ENCODE measurements at places on chromosomes 2 and 18. TPM values are rescaled to one million over a fixed set of nuclear protein-coding genes. Genes with fewer than 3 reads are reported as not detected.
A peak's percentile ranks its signal among the peaks of the same experiment; 100 is the strongest.

DNA sequence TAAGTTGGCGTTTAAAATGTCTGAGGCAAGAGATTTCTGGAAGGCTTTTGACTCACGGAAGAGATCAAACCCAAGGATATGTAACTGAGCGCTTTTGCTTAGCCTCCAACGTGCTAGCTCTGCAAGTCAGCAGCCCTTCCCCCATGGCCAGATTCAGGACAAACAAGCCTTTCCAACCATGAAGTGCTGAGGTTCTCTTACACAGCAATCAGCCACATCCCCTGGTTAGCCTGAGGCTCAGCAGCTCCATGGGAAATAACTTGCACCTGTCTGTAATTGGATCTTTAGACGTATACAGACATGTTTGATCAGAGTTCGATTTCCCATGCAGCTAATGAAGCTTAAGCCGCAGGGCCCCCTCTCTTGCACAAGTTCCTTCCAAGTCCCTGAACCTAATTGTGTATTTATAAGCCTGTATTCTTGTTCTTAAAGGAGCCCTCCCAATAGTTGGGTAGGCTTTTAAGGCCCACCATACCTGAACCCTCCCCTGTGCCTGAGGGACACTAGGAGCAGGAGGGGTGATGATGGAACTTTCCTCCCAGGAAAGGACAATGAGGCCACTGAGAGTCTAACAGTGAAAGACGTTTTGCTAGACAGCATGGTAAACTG lies 2.1 kb upstream of the TMEM131 start:
- DNase-seq: no peak

DNA sequence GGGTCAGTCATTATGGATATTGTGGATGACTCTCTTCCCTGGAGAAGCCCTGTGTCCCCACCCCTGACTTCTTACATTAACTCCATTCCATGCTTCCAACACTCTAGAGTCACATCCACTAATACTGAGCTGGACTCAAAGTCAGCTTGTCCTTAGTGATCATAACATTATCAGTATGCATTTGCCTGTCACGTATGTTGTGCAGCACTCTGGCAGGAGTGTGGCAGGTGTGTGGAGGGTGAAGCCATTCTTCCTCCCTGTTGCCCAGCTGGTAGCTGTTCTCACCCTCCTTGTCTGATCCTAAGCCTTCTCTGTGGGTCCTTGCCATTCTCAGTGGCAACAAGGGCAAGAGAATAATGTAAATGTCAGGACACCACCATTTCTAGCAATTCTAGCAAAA lies 334.1 kb upstream of the RAB6C start:
- DNase-seq: no peak

The POLR1A gene
- 23.8 TPM for total RNA-seq

The PKDCC gene
- total RNA-seq: 83.9 TPM

DNA sequence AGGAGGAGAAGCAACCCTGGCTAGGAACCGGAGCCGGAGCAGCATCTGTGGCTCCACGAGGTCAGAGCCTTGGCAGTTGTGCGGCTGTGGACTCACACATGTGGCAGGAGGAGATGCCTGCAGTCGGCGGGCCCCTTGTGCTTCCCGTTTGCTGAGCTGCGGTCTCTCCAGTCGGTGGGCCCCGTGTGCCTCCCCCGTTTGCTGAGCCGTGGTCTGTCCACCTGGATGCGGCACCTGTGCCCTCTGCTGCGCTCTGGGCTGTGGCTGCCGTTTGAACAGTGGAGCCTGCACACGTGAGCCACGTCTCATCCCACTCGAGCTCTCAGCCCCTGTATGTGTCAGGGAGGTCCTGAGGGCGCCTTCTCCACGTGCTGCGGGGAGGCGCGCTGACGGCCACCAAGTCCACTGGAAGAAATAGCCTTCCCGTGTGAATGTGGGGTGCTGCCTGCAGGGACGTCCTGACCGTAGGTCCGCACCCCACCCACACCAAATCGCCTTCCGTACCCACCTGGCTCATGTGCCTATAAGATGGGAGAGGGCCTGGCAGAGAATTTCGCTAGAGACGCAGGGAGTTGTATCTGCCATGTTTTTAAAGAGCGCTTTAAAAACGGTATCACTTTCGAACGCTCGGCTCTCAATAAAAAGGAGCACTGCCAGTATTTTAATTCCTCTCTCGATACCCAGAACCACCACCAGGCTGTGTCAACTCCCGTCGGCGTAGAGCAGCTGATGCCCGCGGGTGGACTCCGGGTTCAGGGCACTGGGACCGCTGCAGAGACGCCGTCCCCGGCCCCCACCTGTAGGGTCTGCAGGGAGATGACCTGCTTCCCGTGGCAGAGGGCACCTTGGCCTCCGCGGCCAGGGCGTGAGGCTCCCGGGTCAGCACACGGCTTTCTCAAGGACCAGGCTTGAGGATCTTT lies 117.0 kb downstream of the NFATC1 start:
- no peak for DNase-seq

DNA sequence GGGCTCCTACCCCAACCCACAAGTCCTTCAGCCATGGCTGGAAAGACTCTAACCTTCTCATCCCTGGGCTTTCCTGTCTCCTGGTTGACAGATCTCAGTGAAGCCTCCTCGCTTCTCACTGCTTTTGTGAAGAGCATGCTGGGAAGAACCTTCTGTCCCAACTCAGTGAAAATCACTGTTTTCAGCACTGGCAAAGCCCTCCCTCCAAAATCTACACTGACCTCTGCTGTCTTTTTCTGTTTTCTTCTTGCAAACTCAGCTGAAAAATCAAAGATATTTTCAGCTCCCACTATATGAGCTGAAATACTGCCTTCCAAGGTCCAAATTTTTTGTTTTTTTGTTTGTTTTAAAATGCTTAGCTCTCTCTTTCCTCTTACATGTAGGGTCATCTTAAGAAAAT lies 266.3 kb upstream of the AGAP1 start:
- DNase-seq: no peak

DNA sequence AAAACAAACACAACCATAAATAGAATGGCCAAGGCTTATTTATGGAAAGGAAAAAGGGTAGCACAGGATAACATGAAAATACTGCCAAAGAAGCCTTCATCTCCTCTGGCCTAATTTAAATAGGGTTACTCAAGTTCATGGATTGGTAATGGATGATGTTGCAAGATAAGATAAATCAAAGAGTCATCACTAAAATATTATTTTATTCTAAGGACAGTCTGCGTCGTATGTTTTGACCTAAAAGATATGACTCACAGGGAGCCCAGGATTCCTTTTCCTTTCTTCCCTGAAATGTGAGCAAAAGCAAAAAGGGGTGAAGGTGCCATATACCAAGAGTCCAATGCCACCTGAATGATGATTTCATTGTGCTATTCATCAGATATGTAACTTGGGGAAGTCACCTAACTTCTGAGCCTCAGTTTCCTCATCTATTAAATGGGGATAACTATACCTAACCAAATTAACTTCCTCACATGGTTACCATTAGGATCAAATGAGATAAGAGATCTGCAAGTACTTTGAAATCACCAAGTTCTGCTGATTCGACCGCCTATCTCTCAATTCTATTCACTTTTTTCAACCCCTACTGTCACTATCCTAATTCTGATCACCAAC lies 137.7 kb downstream of the THADA start:
- no peak for DNase-seq

DNA sequence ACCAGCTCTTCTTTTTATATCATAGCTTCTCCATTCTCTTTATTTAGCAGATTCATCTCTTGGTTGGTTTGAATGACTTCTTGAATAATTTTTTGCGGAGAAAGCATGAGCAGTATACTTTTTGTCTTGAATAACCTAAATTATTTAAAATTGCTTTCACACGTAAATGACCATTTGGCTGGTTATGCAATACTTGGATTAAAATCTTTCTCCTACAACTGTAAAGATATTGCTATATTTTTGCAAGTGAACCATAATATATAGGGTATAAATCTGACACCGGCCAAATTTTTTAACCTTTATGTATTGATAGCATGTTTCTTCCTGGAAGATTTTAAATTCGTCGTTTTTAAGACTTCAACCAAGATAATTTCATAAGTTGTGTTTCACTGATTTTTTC lies 6.2 kb upstream of the ZSWIM2 start:
- no peak for DNase-seq

GRCh38 chr2:1538663-1539062 lies 125.4 kb downstream of the TPO start:
- peak; percentile 78 for DNase-seq

DNA sequence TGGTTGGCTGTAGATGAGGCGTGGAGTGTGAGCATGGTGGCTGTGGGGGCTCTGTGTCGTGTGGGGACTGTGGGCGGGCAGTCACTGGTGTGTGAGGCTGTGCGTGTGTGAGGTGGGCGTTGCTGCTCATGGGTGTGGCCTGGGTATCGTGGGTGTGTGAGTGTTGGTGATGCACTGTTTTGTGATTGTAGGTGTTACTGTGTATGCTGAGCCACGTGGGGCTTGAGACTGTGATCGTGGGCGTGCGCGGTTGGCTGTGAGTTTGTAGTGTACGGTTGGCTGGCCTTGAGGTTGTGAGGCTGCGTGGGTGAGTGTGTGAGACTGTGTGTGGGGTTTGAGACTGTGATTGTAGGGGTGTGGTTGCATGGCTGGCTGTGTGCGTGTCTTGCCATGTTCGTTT lies 8.5 kb downstream of the INHBB start:
- no peak for DNase-seq

DNA sequence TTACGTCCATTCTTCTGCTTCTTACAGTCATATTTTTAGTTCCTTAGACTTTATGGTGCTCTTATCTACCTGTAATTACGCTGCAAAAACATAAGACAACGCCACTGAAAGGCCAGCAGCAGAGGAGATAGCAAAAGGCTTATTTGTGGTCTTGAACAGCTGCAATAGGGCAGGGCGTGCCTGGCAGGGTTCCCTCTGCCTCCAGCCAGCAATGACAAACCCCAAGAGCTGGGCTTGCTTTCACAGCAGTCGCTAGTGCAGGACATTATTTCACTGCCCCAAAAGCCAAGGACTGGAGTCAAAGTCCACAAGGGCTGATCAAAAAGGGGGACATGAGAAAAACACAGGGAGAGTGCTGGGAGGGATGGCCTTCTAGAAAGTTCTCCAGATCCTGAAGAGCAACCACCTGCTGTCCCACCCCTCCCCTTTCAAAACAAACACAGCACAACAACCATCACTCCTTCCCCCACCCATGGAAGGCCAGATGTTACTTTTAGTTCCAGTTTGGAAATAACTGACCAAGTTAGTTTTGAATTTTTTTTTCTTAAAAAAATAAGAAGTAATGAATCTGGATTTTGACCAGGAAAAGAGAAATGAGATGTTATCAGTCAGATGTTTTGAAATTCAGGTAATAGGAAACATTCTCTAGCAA lies 127.8 kb downstream of the RBMS1 start:
- no peak for DNase-seq

The SERPINB12 gene
- total RNA-seq: not detected

DNA sequence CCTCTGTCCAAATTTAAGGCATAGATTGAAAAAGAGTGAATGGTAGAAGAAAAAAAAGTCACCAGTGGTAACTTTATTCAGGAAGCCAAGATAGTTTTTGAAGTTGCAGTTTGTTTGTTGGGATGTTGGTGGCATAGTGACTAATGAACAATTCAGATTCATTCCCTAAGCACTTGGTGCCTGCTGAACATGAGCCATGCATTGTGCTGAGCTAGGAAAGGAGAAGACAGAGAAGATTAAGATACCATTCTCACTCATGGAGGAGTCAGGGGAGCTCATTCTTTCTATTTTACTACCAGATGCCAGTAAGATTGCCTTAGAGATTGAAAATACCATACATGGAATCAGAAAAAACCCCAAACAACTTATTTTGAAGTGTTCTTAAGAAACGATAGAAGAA lies 25.1 kb downstream of the MEIS1 start:
- no peak for DNase-seq

The TMEM17 gene
- total RNA-seq: 0.56 TPM

- DNase-seq: no peak
These were observed 591.0 kb downstream of the EPHA4 start for GRCh38 chr2:220980966-220981675.

The MZT2B gene
- 414 TPM for total RNA-seq

DNA sequence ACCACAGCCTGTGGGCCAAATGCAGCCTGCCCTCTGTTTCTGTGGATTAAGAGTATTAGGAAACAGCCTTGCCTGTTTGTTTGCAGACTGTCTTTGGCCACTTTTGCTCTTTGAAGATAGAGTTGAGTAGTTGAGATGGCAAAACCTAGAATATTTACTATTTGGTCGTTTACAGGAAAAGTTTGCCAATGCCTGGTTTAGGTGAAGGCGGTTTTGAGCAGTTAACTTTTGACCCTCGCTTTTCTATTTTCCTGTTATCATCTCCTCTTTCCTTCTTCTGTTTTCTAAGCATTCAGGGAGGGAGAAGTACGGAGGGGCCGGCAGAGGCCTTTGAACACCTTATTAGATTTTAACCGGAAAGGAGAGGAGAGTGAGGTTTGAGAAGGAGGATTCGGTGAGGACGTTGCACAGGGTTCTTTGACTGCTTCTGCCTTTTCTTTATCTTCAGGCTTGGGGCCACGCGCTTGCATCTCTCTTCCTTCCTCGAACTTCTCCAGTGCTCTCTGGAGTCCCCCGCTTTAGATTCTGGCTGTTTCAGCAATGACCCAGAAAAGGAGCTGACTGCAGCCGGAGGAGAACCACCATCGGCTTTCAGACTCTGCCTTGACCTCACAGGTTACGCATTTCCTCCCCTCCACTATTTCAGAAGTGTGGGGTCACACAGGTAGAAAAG lies 39.2 kb downstream of the IL1R2 start:
- DNase-seq: no peak

DNA sequence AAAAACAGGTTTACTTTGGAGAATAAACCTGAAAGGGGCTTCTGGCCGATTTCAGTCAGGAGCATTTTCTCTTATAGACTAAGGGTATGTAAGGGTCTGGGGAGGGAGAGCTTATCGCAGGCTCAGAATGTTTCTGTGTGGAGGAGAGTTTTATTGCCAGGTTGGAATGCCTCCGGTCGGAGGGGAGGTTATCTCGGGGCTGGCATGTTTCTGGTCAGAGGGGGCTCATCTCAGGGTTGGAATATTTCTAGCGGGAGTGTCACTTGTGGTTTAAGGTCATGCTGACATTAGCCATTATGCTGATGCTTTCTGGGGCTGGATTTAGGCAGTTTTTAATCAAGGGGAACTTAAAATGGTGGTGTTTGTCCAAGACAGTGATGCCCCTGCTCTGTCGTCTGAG lies 333.6 kb downstream of the METTL4 start:
- no peak for DNase-seq

- no peak for DNase-seq
These were observed 327.4 kb upstream of the CWC22 start for GRCh38 chr2:180334514-180334913.

The HOXD8 gene
- not detected for total RNA-seq

The REEP1 gene
- 0.13 TPM for total RNA-seq

The GNAL gene
- total RNA-seq: 0.23 TPM

GRCh38 chr2:234565201-234565600 lies 68.3 kb upstream of the ARL4C start:
- no peak for DNase-seq

The MLPH gene
- 67.8 TPM for total RNA-seq

DNA sequence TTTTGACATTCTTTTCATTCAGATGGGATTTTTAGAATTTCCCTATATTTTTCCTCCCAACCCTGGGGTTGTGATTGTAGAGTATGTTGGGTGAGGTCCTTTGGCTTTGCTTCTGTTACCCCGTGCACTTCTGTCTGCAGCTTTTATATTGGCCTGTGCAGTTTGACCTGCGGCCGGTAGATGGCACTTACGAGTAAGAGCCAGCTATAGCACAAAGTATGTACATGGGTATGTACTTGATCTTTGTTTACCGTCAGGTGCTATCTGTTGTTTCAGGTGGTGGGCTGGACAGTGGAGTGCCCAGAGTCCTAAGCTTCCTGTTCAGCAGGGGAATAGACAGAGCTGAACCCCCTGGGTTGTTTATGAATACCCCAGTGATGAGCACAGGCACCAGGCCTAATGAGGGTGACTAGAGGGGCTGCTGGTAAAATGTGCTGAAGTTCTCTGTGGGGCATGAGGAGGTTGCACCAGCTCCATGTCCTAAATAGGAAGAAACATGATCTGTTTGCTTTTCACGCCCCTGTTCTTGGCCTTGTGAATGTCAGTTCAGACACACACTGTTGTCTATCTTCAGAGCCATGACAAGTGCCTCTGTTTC lies 58.9 kb upstream of the THUMPD2 start:
- peak; percentile 50 for DNase-seq
